ENCODE measurements at places on chromosomes 4 and X. TPM values are rescaled to one million over a fixed set of nuclear protein-coding genes. Genes with fewer than 3 reads are reported as not detected.

RAB40AL gene
- 0.15 TPM for polyA plus RNA-seq

ZBTB33 gene
- 27.0 TPM for polyA plus RNA-seq

HCFC1 gene
- 43.2 TPM for polyA plus RNA-seq

STK32B gene
- 11.1 TPM for polyA plus RNA-seq

GRCh38 chr4:100679926-100680325 lies 162.1 kb upstream of the EMCN start:
- no peak for DNase-seq

- DNase-seq = no peak
Observed at GRCh38 chrX:71650333-71650969, 16.9 kb upstream of the LOC101059915 start.

DNA sequence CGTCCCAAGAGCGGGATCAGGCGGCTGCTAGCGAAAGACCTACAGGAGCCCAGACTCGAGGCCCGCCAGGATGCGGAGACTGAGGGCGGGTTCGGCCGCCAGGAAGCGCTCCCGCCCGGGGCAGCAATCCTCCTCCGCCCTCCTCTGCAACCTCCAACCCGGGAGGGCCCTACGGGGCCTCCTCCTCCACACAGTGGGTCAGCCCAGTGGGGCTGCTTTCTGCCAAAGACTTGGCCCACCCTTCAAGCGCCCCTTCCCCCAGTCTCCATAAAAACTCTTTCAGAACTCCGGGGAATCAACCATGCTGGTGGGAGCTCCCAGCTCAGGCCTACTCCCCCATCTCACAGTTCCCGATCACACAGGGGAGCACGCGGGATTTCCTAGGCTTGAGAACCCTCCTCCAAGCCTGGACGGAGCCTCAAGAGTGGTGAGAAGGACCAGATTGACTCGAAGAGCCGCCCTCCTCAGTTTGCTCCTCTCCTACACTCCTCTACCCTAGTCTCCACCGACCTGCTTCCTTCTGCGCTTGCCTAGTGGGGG lies 77.5 kb downstream of the RLIM start:
- DNase-seq = peak; percentile 55

- no peak for DNase-seq
Observed at GRCh38 chrX:150582338-150582948, 14.0 kb downstream of the MTM1 start.

- no peak for DNase-seq
Observed at GRCh38 chr4:24719615-24720014, 75.8 kb upstream of the SOD3 start.

- peak; percentile 43 for DNase-seq
Observed at GRCh38 chr4:105551965-105552746, at the start of gene ARHGEF38. Gene ARHGEF38, plus strand, starts transcription at chr4:105552620. Its CDS starts 146 bp downstream, at chr4:105552766.

DNA sequence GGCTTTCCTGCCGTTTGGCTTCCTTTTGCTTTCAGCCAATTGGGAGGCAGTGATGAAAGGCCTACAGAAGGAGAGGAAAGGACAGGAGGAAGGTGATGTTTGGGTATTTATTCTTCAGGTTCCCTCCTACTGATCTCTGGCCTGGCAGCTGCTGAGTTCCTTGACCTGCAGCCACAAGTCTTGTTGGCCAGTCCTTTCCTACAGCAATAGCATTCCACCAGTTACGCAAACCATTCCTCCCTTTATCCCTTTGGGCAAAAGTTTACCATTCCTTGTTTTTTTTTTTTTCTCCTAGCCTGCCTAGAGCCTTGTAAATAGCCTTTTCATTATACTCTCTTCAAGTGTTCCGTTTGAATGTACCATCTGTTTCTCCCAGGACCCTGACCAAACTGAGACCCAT lies 198.1 kb upstream of the FTHL17 start:
- no peak for DNase-seq

Data from left kidney (tissue), 8 donors.